ENCODE measurements at places on chromosomes 1 and 21.
A peak's percentile ranks its signal among the peaks of the same experiment; 100 is the strongest.

GRCh38 chr1:86712088-86712860 lies 7.9 kb downstream of the SH3GLB1 start:
- no peak for DNase-seq

DNA sequence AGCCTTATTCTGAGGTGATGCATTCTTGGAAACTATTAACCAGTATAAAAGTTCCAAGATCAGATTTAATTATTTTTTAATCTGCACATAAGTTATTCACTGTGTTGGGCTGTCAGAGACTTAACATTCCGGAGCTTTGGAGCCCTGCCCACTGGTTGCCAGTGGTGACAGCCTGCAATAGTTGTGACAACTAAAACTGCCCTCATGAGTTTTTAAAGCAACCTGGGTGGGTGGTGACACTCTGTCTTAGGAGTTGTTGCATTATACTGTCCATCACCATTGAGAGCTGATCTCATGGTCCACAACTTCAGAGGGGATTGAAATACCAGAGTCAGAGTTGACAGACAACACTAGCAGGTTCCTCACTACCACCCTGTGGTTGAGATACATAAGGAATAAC lies 653.9 kb upstream of the USP24 start:
- DNase-seq, result no peak

- no peak for DNase-seq
These were observed 1128.7 kb downstream of the AMY1C start for GRCh38 chr1:104878203-104878909.

DNA sequence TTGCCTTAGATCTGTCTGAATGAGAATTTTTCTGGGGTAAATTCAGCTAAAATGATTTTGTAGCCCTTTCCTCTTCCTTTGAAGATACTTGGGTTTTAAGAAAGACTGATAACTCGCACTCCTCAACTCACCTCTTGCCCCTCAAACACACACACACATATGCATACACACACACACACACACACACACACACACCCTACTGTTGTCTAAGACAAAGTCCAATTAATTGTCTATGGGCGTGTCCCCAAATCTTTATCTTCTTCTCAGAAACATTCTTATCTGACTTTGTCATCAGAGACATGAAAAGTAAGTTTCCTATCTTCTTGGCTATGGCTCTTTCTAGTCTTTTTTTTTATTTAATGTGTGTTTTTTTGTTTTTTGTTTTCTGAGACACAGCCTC lies 36.1 kb upstream of the SMYD2 start:
- no peak for DNase-seq

GRCh38 chr1:171841931-171842761 lies 848 bp downstream of the DNM3 start:
- peak; percentile 8 for DNase-seq

DNA sequence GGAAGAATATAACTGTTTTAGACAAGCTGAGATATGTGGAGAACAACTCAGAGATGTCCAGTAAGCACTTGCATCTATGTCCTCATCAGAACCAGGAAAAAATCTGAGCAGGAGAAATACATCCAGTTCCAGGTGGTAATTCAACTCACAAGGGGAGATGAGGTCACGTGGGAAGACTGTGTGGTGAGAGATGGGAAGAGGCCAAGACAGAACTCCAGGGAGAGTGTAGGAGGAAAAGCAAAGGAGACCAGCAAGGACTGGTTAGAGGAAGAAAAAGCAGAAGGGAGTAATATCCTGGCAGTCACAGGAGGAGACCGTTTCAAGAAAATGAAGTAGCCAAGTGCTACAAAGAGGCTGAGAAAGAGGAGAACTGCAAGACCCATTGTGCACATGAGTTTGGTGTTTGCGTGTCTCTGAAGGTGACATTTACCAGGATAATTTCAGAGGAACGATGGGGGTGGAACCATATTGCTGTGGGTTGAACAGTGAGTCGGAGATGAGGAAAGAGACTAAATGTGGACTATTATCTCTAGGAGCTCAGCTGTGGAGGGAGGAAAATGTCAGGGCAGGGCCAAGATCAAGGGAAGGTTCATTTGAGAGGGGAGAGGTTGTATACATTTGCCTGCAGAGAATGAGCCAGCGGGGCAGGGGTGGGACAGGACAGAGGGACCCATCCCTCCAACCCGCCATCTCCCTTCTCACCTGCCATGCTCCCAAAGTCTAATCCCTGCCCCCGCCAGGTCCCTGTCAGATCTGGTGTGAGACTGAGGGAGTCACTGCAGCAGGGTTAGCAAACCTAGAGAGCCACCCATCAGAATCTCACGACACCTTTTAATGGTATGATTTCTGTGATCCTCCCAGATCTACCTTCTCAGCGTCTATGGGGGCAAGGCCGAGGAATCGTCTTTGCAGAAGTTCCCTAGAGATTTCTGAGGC lies 24.9 kb downstream of the SUSD4 start:
- no peak for DNase-seq

DNA sequence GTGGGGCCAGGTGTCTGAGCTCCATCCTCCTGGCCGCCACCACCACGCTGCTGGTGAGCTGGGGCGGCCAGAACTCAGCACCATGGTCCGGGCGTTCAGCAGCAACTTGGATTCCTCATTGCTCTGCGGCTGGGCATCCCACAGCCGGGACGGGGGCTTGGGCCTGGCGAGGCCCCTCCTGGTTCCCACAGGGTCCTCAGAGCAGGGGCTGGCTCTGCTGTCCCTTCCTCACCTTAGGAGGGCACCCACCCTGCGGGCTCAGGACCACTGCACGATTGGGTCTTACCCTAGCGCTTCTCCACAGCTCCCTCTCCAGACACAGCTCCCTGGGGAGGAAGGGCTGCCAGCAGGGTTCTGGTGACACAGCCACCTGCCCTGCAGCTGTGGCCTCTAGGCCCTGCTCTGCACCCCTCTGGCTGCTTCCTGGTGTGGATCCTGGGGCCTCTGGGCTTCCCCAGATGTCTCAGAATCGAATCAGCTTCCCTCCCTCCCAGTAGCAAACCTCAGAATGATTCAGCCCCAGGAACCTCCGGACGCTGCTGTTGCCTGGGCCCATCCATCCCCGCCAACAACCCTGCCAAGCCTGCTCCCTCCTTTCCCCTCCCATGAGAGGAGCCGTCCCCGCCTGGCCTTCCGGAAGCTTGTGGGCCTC lies 25.0 kb downstream of the CRYAA start:
- DNase-seq, result no peak

DNA sequence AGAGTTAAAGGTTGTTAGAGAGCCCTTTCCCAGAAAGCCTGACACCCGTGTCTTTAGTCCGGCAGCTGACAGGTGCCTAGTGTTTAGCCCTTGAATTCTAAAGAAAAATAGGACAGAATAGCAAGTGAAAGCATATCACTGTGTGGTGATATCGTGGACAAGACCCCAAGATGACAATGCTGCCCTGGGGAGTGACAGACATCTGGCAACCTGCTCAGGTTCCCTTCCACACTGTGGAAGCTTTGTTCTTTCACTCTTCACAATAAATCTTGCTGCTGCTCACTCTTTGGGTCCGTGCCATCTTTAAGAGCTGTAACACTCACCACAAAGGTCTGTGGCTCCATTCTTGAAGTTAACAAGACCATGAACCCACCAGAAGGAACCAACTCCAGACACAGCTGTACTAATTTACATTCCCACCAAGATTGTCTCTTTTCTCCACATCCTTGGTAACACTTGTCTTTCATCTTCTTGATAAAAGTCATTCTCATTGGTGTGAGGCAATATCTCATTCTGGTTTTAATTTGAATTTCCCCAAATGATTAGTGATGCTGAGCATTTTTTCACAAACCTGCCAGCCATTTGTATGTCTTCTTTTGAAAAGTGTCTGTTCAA lies 107.6 kb upstream of the SGIP1 start:
- no peak for DNase-seq

DNA sequence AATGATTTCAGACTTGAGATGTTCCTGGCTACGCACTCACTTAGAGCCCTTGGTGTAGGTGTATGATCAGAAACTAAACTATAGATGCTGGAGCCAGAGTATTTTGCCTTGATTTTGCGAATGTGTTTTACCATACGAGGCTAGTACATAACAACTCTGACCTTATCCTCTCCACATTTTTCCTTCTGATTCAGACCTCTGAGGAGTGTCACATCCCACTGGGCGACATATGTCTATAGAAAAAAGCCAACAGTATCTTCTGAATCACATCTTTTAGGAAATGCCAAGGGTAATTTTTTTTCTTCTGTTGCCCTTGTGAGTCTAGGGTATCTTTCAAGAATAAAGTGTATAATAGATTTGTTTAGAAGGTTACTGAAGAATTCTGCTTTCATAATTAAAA lies 49.6 kb downstream of the AK4 start:
- no peak for DNase-seq

GRCh38 chr1:211619033-211619996 lies 40.4 kb upstream of the SLC30A1 start:
- no peak for DNase-seq

DNA sequence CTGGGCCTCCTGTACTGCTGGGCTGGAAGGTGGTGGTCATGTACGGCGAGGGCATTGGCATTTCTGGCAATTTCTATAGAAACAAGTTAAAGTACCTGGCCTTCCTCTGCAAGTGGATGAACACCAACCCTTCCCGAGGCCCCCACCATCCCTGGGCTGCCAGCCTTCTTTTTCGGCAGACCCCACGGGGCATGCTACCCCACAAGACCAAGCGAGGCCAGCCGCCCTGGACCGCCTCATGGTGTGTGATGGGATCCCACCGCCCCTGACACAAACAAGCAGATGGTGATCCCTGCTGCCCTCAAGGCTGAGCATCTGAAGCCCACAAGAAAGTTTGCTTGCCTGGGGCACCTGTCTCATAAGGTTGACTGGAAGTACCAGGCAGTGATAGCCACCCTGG lies 76.0 kb downstream of the NFASC start:
- no peak for DNase-seq

DNA sequence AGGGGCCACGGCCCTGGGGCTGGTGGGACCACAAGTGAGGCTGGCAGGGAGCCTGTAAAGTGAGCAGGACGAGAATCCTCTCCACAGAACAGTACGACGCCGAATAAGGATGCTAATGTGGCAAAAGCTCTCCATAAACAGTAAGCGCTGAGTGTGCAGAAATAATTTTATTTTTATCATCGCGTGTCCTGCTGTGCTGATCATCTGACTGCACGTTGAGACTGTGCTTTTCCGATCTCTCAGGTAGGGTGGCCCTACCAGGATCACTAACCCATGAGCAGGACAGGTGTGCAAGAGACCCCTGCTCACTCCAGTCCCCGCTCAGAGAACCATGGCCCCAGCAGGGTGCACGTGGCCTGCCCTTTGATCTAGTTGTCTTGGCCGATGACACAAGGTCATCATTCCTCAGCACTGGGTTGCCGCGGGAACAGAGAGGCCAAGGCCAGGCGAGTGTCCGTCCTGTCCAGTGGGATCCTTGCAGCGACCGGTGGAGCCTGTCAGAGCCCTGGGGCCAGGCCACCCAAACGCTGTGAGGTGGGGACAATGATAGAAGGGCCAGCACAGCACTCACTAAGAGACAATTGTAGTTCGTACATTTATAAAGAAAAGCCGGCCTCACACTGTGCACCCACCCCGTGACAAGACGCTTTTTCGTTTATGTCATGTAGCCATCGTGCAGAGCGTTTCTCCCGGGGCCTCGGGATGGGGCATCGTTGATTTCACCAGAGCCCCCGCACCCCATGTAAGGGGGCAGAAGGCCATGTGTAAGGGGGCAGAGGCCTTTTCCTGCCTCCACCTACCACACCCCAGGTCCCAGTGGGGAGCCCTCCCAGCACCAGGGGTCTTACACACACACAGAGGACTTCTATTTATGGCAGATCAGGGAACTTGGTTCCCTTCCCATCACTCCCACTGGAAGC lies 52.7 kb upstream of the ADARB1 start:
- no peak for DNase-seq

DNA sequence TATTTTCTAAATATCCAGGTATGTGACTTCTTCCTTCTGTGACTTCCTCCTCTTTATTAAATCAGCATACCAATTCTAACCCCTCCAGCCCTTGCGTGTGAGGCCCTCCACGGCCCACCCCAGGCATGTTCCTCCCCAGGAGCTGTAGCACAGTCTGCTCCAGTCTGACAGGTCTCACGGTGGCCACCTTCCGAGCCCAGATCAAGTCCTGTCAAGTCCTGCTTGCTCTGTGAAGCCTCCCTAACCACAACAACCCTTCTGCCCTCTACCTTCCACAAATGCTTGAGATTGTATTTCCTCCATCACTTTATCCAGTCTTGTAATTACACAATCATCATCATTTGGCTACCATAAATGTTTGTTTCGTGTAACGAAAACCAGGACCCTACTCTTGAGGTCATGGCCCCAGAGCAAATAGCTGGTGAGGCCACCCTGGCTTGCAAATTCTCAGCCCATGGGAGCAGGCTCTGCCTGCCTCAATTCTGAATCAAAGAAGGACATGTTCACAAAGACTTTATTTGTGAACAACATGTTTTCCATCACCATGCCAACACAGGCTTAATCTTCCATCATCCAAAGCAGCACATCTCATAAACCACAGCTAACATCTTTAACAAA lies 33.0 kb upstream of the S100A7 start:
- no peak for DNase-seq

GRCh38 chr1:155899683-155900082 lies 11.5 kb downstream of the RIT1 start:
- no peak for DNase-seq

DNA sequence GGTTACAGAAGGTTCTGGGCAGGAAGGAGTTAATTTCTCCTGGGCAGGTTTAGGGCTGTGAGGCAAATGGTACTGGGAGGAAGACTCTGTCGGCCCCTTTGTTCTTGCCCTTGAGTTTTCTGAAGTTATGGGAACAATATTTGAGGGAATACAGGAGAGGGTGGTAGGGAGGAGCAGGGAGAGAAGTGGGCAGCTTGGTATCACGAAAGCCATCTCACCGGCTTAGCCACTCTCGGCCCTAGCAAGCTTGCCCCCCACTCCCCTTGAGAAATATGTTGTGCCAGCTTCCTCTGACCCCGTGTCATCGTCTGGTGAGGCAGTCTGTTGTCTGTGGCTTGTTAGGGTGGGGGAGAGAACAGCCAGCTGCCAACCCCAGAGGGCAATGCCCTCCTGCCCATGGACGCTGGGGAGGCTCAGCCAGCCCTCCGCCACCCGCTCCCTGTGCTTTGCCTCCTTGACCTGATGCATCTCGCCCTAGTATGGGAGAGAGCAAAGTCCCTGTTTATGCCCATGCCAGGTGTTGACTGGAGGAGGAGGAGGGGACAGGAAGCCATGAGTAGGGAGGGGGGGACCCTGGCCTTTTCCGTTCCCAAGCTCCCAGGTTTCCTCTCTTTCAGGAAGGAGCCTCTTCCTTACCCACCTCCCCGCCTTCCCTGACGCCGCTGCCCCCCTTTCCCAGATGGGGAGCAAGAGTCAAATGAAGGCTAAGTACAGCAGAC lies 1.2 kb downstream of the EFNA1 start:
- DNase-seq, result no peak

All from activated T-cell treated with anti-CD3 and anti-CD28 coated beads for 1 hour (primary cell).